ENCODE measurements at places on chromosomes 13 and 19.
A peak's percentile ranks its signal among the peaks of the same experiment; 100 is the strongest.

- DNase-seq, result peak; percentile 37
These were observed 45.3 kb downstream of the POLR1D start for GRCh38 chr13:27666951-27667350.

GRCh38 chr19:54461210-54461609, 2.4 kb downstream of the LENG9 start:
- DNase-seq, result no peak

DNA sequence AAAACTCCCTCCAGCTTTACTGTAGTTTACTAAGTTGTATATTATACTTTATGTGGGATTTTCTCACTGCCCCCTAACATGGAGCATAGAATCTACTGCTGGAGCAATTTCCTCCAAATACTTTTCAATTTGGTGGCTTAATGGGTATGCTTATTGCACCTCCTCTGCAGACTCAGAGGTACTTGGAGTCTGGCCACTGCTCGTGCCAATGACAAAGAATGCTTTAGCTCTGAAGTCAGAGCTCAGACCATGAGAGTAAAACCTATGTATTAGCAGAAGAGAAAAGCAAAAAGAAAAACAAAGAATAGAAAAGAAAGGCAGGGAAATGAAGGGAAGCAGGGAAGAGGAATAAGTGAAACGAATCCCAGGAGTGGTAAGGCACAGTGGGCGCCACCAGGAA, 71.9 kb downstream of the SUCLA2 start:
- no peak for DNase-seq

DNA sequence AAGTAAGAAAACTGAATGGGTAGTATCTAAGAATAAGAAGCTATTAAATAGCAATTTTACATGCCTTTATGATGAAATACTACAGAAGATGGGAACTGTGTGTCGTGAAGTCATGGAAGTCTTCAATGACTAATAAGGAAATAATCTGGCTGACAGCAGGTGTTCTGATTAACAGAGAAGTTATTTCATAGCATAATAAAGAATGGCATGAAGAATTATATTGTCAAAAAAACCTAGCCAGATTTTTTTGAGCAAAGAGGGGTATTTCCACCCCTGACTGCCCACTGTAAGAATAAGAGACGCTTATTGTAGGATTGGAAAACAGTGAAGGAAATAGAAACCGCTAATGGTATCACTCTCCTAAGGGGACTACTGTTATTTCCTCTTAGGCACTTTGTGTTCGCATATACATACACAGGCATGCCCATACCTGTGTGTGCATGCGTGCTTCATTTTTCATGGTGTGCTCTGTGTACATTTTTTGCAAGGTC, 318.8 kb downstream of the SHISA2 start:
- DNase-seq, result no peak

DNA sequence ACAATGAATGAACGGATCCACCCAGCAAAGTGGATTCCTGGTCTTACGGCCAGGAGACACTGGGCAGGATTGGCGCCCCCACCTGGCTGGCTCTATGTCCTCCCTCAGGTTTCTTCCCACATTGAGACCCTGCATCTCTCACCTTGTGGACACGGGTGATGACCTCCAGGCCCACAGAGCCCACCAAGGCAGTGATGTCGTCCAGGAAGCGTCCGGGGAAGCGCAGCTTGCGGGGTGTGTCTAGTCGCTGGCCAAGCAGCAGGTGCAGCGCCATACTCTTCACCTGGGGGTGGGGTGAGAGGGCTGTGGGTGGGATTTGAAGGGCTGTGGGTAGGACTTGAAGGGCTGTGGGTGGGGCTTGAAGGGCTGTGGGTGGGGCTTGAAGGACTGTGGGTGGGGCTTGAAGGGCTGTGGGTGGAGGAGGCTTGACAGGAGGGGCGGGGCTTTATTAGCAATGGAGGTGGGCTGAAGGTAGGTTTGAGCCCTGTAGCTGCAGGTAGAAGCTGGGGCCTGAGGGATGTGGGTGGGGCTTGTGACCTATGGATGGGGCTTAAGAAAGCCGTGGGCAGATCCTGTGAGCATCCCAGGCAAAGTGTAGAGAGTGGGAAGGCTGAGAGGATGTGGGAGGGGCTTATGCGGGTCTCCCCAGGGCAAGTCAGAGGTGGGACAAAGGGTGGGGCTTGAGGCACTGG, 12.1 kb upstream of the ANGPTL8 start:
- DNase-seq, result no peak

DNA sequence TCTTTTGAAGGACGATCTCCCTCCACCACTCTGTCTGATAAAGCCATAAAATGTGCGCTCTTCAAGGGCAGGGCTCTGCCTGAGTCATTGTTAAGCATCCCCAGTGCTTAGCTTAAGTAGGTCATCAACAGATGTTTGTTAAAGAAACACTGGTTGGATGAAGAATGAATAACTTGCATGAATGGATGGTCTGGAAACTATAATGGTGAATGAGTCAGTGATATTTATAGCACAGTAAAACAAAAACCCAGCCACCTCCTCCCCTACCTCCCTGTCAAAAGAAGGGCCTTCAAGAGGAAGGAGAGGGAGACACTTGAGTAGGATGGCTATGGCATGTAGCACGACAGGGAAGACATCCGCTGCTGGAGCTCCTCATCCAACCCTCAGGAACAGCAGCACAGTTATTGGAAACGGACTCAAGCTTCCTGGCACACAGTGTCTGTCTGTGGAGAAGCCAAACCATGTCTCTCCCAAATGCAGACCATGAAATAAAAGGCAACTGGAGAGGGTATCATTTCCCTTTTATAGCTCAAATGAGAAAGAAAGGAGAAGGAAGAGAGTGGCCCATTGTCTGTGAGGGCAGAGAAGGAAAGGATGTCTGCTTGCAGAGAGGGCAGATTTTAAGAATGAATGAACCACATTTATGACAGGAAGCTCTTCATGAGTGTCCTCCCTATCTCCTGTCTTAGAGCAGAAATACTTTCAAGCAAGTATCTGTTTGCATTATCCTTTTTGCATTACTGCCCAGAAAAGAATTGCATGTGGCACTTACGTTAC, 183.5 kb upstream of the UBL3 start:
- no peak for DNase-seq

DNA sequence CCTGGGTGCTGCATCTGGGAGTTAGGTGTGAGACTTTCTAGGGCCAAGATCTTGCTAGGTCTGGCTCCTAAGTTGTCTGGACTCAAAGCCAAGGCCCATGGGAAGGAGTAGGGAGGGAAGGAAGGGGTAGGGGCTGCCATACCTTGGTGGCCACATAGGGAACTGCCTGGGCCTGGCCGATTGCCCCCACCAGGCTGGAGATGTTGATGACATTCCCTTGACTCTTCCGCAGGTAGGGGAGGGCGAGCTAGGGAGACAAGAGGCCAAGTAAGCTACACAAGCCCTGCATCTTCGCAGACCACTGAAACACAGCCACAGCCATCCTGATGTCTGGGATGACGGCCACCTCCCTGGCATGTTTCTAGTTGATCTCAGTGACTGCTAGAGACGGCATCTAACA, 4.1 kb upstream of the BCAT2 start:
- no peak for DNase-seq

DNA sequence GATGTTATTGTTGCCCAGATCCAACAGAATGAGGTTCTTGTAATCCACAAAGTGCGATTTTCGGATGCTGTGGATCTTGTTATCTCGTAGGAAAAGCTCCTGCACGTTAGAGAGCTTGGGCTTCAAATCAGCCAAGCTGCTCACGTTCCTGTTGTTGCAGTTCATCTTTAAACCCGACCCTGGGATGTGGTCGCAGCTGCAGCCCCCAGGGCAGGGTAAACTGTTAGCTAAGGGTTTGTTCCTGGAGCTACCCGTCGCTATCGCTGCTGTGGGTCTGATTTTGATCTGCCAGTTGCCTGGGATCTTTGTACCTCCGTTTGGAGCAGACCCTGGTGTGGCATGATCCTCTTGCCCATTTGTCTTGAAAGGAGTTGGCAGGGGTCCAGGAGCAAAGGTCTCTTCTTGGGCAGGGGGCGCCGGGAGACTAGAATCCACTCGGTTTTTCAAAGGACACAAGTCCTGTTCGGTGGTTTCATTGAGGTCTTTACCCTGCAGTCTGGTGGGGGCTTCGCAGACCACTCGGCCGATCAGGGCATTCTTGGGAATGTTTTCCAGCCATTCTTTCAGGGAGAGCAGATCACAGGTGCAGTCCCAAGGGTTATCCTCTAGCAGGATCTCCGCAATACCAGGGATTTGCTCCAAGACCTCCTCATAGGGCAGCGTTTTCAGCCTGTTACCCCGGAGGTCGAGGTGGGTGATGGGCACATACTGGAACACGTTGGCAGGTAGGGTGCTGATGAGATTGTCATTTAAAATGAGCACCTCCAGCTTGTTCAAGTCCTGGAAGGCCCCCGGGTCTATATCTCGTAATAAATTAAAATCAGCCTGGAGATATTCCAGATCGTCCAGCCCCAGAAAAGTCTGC, 1.8 kb downstream of the SLITRK1 start:
- no peak for DNase-seq

- DNase-seq, result peak; percentile 31
These were observed 13.5 kb downstream of the ARL11 start for GRCh38 chr13:49641801-49642291.

- DNase-seq, result peak; percentile 71
These were observed 73.4 kb upstream of the UBL3 start for GRCh38 chr13:29923554-29924481.

GRCh38 chr13:73800011-73800410, 334.2 kb downstream of the KLF12 start:
- DNase-seq, result no peak

- DNase-seq, result no peak
These were observed 666.4 kb downstream of the OLFM4 start for GRCh38 chr13:53694814-53695532.

DNA sequence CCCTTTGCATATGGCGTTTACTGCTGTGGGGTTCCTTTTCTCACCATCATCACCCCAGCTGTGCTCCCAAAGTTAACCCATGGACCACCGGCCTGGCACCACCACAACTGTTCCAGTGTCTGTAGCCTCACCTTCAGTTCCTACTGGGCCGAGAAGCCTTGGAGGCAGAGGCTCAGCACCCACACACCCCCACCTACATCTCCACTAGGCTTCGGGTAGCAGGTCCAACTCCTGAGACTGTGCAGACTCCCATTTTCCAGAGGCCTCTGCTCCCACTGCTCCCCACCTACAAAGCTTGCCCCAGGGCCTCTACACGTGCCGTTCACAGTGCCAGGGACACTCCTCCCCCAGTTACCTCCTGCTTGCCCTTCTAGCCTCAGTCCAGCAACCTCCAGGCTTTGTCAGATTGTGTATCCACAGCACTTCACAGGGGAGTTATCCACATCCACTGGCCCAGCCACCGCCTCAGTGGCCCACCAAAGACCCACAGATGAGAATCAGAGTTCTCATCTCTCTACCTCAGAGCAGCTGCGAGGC, 14.1 kb downstream of the SLC27A5 start:
- no peak for DNase-seq

GRCh38 chr13:20106742-20107141, 54.1 kb downstream of the GJA3 start:
- DNase-seq, result no peak

DNA sequence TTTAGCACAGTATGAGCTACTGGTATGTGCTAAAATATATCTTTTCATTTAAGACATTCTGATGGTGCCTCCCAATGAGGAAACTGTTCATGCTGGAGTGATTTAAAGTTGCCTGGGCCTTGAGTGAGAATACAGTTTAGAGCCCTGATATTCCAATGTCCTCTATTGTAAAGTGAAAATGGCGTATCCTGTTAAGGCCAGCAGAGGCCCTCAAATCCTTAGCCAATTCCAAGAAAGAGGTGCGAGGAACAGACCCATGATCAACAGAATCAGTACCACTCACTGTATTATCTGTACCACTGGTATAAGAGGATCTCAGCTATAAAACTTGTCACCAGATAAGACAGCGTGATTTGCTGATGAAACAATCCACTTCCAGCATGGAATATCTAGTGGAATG, 273.1 kb upstream of the SLITRK5 start:
- DNase-seq, result no peak

GRCh38 chr19:7850000-7850813, 20.2 kb downstream of the EVI5L start:
- DNase-seq, result no peak

DNA sequence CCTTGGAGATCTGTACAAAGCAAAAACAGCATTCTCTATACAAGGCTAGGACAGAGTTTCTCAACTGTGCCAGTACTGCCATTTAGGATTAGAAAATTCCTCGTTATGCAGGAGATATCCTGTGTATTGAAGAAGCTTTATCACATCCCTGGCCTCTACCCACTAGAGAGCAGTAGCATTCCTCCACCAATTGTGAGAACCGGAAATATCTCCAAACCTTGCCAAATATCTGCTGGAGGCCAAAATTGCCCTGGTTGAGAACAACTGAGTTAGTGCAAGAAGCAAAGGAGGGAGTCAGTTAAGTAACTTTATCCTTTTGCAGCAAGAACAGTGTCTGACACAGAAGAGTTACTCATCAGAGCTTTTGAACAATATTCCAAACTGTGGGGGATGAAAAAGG, 16.2 kb upstream of the FREM2 start:
- DNase-seq, result no peak

DNA sequence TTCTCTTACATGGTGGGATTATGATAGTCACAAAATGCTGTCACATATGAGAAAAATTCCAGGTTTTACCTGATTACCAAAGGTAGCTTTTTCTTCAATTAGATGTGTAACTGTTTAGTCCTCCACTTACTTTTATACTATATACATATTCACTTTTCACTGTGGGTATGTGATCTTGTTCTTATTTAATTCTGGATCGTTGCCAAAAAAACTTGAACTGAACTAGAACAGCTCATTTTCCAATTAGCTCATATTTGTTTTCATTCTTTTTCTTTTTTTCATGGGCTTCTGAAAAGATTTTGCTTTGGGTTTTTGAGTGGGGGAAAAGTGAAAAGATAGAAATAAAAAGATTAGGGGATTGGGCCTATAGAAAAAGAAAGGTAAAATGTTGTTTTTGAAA, 291.9 kb downstream of the NDFIP2 start:
- no peak for DNase-seq

DNA sequence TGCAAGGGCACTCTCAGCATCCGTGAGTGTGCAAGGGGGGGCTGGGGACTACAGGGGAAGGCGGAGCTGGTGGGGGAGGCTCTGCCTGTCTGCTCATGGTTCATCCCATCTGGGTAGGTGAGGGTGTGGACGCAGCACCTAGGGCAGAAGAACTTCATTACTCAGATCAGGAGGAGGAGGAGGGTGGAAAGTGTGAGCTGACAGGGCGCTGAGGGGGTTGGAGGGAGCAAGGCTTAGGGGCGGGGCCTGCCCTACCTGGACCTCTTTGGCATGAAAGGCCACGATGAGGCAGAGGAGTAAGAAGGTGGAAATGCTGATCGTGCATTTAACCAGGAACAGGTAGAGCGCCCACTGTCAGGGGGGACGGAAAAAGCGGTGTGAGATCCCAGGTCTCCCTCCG, 4.5 kb downstream of the KCNN4 start:
- no peak for DNase-seq

DNA sequence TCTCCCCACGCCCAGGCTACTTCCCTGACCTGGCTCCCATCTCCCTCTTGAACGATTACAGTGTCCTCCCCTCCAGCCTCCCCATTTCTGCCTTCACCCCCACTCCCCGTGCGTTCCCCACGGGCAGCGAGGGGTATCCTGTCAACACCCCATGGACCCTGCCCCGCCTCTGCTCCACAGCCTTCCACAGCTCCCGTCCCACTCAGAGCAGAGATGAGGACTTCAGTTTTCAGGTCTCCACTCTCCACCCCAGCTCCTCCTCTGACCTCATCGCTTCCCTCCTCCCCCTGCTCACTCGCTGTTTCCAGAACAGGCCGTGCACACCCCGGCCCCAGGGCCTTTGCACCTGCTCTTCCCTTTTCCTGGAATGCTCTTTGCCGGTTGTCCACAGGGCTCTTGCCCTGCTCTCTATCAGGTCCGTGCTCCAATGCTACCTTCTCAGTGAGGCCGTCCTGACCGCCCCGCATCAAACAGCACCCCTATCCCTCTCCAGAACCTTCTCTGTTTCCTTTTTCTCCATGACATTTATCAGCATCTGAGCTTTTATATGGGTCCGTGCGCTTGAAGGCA, 15.0 kb downstream of the LRRC4B start:
- DNase-seq, result no peak

Measured in erythroblast (primary cell).